Heart right ventricle (tissue), 16 donors: ENCODE measurements at places on chromosomes 2 and 18. TPM values are rescaled to one million over a fixed set of nuclear protein-coding genes. Genes with fewer than 3 reads are reported as not detected.

The RAB6C gene
- polyA plus RNA-seq, result 0.06 TPM

The ASB18 gene
- polyA plus RNA-seq, result 4.2 TPM

The DQX1 gene
- polyA plus RNA-seq, result 0.03 TPM

The AQP12A gene
- not detected for polyA plus RNA-seq

The PROM2 gene
- 0.72 TPM for polyA plus RNA-seq

The C2orf72 gene
- not detected for polyA plus RNA-seq

The FTCDNL1 gene
- 0.44 TPM for polyA plus RNA-seq

The TLX2 gene
- polyA plus RNA-seq, result not detected

The DAPL1 gene
- 0.87 TPM for polyA plus RNA-seq

The RAX gene
- polyA plus RNA-seq, result not detected

The NGEF gene
- polyA plus RNA-seq, result 0.44 TPM

The DIPK1C gene
- 0.70 TPM for polyA plus RNA-seq

The PARD3B gene
- 0.46 TPM for polyA plus RNA-seq

The B3GNT7 gene
- polyA plus RNA-seq, result 0.72 TPM

The GPAT2 gene
- polyA plus RNA-seq, result 4.6 TPM

The CCDC74B gene
- 0.66 TPM for polyA plus RNA-seq

DNA sequence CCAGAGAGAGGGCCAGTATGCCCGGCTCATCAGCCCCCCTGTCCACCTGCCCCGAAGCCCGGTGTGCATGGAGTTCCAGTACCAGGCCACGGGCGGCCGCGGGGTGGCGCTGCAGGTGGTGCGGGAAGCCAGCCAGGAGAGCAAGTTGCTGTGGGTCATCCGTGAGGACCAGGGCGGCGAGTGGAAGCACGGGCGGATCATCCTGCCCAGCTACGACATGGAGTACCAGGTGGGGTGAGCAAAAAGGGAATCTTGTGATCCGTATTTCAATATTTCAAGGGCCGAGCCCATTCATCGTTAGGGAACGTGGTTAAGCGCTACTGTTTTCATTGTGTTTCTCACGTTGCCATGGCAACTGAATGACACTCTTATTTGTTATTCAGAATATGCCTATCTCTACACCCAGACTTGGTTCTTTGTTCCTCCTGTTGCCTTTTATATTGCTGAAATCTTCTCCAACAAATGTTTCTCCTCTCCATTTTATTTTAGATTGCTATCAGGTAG lies 81.5 kb downstream of the NRP2 start:
- DNase-seq, result peak; percentile 37

DNA sequence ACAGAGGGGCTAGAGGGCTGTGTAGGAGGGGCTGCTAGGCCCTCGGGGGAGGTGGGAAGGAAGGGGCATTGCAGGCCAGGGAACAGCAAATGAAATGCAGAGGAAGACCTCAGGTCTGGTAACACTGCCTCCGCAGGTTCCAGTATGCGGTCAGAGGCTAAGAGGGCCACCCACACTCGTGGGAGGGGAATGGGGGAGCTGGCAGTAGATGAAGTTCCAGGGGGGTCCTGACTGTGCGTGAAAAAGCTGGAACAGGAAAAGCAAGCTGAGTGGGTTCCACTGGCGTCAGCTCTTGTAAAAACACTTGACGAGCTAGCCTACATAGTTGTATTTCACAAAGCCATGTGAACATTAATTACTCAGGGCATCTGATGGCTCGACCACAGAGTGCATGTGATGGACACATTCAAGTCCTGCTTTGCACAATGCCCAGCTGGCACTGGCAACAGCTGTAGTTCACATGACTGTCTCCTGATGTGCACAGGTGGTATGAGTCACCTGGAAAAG lies 29.0 kb upstream of the PTPN4 start:
- no peak for DNase-seq

- peak; percentile 20 for DNase-seq
These were observed 9.7 kb downstream of the PDCD1 start for GRCh38 chr2:241848761-241849615.

- DNase-seq, result no peak
These were observed 101.4 kb downstream of the CAMKMT start for GRCh38 chr2:44462934-44463849.

DNA sequence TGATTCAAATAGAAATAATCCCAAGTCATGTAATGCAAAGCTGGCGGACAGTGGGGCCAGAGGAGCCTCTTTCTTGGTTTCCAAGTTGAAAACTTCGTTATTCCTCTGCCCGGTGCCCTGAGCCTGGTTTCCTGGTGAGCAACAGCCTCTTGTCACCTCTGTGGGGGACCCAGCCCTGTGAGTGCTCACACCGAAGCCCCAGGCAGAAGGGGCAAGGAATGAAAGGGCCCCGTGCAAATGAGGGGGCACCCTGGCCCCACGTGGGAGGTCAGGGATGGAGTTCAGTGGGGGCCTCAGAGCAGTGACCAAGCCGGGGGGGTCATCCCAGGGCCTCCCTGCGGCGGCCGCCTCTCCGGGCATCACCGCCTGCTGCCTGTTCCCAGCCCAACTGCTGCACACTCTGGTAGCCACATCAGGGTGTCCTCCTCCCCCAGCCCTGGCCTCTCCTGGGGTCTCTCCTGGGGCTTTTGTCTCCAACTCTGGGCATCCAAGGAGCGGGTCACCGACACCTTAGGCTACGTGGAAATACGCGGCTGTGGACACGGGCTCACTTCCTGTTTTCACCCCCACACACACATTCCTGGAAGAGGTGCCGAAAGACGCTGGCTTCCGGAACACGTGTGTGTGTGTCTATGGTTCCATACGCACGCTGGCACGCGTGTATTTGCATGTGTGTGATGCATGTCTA lies 64.5 kb downstream of the TWIST2 start:
- no peak for DNase-seq

- no peak for DNase-seq
These were observed 94.2 kb upstream of the SP3 start for GRCh38 chr2:174059178-174059883.

- DNase-seq, result no peak
These were observed 44.2 kb upstream of the HS6ST1 start for GRCh38 chr2:128362889-128363228.

GRCh38 chr2:36246320-36246990 lies 109.1 kb upstream of the CRIM1 start:
- DNase-seq, result no peak

GRCh38 chr2:65343386-65343785 lies 89.0 kb downstream of the SPRED2 start:
- DNase-seq, result no peak

GRCh38 chr2:219638217-219638947 lies 11.0 kb downstream of the SLC4A3 start:
- DNase-seq, result no peak

GRCh38 chr2:190458352-190459107 lies 50.4 kb downstream of the MFSD6 start:
- no peak for DNase-seq

GRCh38 chr18:36187193-36187825 lies at the start of gene MOCOS:
MOCOS (plus strand) TSS chr18:36187497; CDS start chr18:36187540, 43 bp downstream.
- DNase-seq, result peak; percentile 72

DNA sequence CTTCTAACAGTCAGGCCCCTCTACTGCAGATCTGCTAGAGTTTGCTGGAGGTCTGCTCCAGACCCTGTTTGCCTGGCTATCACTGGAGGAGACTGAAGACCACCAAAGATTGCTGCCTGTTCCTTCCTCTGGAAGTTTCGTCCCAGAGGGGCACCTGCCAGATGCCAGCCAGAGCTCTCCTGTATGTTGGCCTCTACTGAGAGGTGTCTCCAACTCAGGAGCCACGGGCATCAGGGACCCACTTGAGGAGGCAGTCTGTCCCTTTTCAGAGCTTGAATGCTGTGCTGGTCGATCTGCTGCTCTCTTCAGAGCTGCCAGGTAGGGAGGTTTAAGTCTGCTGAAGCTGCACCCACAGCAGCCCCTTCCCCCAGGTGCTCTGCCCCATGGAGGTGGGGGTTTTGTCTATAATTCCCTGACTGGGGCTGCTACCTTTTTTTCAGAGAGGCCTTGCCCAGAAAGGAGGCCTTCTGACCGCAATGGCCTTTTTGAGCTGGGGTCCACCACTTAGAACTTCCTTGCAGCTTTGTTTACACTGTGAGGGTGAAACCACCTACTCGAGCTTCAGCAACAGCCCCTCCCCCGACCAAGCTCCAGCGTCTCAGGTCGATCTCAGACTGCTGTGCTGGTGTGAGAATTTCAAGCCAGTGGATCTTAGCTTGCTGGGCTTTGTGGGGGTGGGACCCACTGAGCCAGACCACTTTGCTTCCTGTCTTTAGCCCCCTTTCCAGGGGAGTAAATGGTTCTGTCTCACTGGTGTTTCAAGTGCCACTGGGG lies 566.0 kb downstream of the NR4A2 start:
- DNase-seq, result no peak

DNA sequence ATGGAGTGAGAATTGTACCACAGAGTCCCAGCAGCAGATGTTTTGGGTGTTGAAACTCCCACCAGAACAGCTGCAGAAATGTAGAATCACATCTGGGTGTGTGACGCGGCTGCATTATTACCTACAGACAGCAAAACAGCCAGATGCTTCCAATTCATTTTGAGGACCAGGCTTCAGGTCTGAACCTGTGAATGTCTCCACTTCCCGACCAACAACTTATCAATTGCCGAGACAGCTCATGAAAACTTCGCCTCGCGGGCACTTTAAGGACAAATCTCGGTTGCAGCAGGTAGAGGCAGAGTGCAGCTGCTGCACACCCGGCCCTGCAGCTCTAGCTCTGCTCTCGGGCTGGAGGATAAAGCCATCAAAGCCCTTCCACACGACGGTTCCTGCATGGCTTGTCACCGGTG lies 202.0 kb downstream of the HRH4 start:
- no peak for DNase-seq

DNA sequence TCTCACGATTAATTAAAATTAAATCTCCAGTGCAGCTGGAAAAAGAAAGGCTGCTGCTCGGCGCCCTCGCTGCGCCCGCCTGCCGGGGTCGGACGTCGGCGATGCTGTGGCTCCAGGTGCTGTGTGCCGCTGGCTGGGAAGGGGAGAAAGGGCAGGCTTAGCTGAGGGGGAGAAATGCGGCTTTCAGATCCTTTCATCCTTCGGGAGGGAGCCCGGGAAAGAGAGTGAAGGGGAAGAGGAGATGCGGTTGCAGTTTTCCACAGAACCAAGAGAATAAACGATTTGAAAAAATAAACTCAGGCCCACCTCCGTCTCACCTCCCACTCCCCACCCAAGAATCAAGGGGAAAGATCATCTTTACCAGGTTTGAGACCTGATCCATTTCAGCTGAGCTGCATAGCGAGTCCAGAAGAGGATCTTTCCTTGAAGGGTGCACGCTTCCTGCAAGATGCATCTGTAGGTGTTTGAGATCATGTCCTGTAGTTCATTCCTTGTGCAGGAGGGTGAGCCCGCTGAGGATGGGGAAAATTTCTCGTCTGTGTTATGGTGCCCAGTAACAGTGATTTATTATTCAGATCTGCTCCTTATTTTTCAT lies 495 bp downstream of the TMEM169 start:
- no peak for DNase-seq

DNA sequence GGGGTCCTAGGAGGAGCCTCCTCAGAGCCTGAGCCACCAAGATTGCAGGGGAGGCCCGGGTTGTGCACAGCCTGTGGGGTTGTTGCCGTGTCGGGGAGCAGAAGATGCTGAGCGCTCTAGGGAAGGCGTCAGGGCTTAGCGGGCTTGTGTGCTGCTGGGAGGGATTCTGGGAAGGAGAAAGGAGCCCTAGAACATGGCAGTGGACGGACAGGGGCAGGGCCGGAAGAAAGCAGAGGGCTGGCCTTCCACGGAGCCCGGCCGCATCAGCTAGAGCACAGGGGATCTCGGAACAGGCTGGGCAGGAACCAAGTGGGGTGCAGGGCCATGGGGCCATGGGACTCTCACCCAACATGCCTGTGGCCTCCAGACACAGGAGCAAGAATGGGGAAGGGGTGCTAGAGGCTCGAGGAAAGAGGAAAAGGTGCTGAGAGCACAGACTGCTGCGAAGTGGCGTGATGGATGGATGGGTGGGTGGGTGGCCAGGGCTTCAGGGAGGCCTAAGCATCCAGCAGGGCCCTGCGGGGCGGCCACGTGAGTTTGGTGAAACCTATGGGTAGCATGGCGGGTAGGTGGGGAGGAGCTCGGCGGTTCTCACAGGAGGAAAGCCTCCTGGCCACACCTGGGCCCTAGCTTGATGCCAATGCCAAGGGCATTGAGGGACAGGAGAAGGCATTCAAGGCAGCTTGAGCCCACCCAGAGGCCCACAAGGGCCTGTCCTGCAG lies 35.8 kb downstream of the MTERF4 start:
- DNase-seq, result no peak

GRCh38 chr2:78383576-78383975 lies 641.9 kb upstream of the REG3G start:
- no peak for DNase-seq

GRCh38 chr18:78975292-78975691 lies 4.3 kb upstream of the SALL3 start:
- no peak for DNase-seq

- no peak for DNase-seq
These were observed 33.0 kb downstream of the ACYP2 start for GRCh38 chr2:54148391-54148790.

- DNase-seq, result no peak
These were observed 38.1 kb downstream of the RHOB start for GRCh38 chr2:20484810-20485611.

- no peak for DNase-seq
These were observed 141.2 kb upstream of the ST6GAL2 start for GRCh38 chr2:107027205-107027604.

DNA sequence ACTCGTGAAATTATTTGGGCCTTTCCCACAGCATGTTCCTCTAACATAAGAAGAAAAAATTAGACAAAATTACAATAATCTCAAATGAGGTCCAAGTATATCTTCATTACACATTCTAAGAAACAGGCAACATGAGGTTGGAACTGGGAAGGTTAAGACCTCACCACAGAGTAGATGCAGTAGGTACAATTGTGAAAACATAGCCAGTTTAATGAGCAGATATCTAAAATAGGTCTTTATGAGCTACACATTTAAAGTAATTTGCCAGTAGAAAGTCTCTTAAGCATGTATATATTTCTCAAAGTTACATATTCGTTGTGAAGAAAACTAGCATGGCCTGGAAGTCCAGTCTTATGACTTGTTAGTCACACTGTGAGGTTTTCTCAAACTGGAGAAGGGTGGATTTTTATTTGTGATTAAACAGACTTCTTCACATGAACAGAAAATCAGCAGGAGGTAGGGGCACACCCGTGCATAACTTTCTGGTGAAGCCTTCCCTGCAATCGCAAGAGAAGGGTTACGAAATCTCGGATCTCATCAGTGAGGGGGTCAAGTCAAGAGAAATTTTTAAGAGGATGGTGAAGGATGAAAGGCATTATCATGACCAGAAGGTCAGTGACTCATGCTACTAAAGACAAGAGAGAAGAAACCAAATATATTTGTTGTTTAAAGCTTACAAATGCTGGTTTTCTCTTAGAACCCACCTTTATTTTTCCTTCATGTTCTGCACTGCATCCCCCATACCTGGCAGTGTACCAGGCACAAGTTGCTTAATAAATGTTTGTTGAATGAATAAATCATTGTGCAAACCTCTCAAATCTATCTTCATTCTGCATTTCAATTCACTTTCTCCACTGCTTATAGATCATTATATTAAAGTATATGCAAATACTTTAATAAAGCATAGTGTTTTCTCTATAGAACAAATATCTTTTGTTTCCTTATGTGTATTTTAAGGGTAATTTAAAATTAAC lies 5.1 kb upstream of the RAB27B start:
- no peak for DNase-seq

DNA sequence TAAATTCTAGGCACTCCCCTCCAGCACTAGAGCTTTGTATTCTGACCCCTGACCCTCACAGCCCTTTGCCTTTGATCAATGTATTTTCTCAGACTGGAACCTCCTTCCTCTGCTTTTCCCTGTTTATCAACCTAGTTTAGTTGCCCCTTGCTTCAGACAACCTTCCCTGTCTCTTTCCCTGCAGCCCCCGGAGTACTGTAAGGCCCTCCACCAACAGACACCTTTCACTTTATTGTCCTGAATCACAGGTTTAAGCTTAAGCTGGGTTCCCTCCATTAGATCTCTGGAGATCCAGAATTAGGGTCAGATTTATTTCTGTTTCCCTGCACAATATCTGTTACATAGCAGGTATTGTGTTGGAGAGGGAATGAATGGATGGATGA lies 140.2 kb downstream of the DDX1 start:
- DNase-seq, result no peak
